Mesothelial cell of epicardium (in vitro differentiated cells): ENCODE measurements at places on chromosomes 1 and 21. TPM values are rescaled to one million over a fixed set of nuclear protein-coding genes. Genes with fewer than 3 reads are reported as not detected.

- DNase-seq = no peak
Observed at GRCh38 chr1:230175163-230175747, 108.2 kb downstream of the GALNT2 start.

GRCh38 chr1:43101061-43101460 is 71.0 kb downstream of the EBNA1BP2 start:
- no peak for DNase-seq

- DNase-seq = no peak
Observed at GRCh38 chr1:151835596-151835995, 4.0 kb upstream of the RORC start.

Gene MPL
- total RNA-seq = 0.50 to 0.53 TPM in 2 of 3 replicates, not detected in the other

Gene PLEKHA6
- total RNA-seq = 29.7 to 34.0 TPM (median 32.2 TPM) in 3 replicates

GRCh38 chr1:172298141-172298540 is 122.3 kb upstream of the C1orf105 start:
- no peak for DNase-seq

DNA sequence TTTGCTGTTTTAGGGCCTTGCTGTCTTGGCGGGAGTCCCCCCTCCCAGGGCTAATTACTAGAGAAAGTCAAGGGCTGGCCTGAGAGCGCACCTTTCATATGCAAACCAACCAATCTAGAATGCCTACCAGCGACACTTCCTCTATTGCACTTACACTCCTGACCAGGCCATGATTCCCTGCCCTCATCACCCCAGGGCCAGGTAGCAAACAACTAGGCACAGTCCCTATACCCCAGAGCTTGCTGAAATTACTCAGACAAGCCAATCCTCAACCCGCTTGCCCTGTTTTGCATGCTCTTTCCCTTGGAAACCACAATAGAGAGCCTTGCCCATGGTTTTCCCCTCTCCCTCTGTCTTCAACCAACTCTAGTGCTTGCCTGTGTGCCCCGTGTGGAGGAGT is 70.3 kb downstream of the URB2 start:
- no peak for DNase-seq

Gene APCS
- total RNA-seq = not detected in 3 replicates

- DNase-seq = no peak
Observed at GRCh38 chr1:92478393-92478792, 8.3 kb downstream of the GFI1 start.

- no peak for DNase-seq
Observed at GRCh38 chr1:2493218-2493617, 17.1 kb downstream of the PLCH2 start.

GRCh38 chr1:36831186-36831810 is 203.0 kb downstream of the GRIK3 start:
- no peak for DNase-seq

DNA sequence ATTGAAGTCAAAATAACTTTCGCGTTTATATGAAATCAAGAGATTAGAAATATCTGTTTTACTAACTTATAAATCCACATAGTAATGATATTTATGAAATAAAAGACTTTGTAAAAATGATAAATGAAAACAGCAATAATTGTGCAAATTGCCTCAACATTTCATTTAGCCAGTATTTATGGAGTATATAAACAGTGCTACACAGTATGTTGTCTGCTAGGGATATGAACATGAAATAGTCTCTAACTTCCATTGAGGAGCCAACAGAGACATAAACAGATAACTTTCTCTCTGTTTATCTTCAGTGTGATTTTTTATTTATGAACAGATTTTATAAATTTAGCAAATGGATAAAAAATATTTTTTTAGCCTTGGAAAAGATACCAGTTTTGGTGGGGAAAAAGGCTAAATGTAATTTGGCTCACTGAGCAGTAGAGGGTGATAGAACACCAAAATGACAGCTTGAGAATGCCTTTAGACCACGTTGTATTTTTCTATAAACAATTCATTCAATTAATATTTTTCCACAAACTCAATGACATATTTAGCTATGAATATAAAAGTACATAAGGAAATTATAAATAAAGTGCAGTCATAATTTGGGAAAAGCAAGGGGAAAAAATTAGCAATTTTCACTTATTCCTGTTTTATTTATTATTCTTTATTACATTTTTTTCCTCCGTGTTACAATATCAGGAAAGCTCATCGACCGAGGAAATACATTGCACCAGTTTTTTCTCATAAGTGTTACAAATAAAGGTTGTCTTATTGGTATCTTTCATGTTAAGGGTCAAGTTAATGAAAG is 47.5 kb upstream of the EEIG2 start:
- no peak for DNase-seq

DNA sequence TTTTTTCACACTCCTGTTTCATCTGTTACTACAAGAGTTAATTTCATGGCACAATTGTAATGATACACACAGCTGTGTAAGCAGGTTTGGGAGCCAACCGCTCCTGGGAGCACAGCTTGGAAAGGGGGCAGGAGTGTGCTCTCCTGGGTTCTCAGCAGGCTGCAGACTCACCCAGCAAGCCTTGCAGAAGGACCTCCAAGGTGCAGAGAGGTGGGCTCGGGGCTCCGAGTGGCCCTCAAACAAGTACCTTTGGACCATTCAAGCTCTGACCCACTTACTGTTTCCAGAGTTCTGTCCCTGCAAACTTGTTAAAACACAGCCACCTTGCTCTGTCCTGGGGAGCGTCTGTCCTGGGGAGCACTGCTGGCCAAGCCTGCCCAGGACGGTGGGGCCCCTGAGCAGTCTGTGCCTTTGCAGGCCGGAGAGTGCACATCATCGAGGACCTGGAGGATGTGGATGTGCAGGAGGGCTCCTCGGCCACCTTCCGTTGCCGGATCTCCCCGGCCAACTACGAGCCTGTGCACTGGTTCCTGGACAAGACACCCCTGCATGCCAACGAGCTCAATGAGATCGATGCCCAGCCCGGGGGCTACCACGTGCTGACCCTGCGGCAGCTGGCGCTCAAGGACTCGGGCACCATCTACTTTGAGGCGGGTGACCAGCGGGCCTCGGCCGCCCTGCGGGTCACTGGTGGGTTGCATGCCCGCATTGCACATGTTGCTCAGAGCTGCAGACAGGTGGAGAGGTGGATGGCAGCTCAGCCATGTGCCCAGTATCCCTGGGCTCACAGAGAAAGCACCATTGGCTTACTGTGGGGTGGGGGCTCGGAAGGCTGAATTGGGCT is 78.0 kb downstream of the OBSCN start:
- peak; percentile 18 for DNase-seq

Gene LRIG2
- 29.3 to 31.0 TPM (median 29.9 TPM) in 3 replicates for total RNA-seq

Gene ABCD3
- 38.2 to 40.6 TPM (median 38.2 TPM) in 3 replicates for total RNA-seq

DNA sequence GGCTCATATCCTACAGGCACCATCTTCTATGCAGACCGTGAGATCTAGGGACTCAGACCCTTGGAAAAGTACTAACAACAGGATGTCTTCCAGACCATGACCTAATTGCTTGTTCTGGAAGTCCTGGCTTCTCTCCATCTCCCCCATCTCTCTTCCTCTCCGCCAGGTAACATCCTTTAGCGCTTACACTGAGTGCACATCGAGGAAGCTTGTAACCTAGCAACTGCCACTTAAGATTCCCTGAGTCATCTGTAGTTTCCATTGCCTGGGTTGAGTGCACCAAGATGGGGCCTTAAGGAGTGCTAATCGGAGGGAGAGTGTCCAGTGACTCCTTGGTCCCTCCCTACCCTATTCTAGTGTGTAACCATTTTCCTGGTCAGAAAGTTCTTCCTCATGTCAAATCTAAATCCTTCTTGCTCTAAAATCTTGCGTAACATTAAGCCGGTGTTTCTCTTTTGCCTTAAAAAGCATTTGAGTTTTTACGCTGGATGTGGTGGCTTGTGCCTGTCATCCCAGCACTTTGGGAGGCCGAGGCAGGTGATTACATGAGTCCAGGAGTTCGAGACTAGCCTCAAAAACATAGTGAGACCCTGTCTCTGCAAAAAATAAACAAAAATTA is 9.7 kb downstream of the KLHDC8A start:
- DNase-seq = no peak
